ENCODE measurements at places on chromosomes 5 and 9. TPM values are rescaled to one million over a fixed set of nuclear protein-coding genes. Genes with fewer than 3 reads are reported as not detected.

FGD3 gene
- total RNA-seq, result not detected

GABRA1 gene
- total RNA-seq, result not detected

SPINK4 gene
- not detected for total RNA-seq

TSSK1B gene
- total RNA-seq, result 0.50 TPM

FOXI1 gene
- not detected for total RNA-seq

NIPAL4 gene
- total RNA-seq, result 0.17 TPM

SMIM3 gene
- 34.9 TPM for total RNA-seq

DMGDH gene
- total RNA-seq, result 7.7 TPM

SLC34A3 gene
- not detected for total RNA-seq

TRIP13 gene
- total RNA-seq, result 2.1 TPM

PCDH12 gene
- under 0.01 TPM for total RNA-seq

IL9 gene
- total RNA-seq, result not detected

SV2C gene
- total RNA-seq, result not detected

NR6A1 gene
- 0.26 TPM for total RNA-seq

DAPK1 gene
- total RNA-seq, result 18.5 TPM

STPG3 gene
- not detected for total RNA-seq

RUSC2 gene
- total RNA-seq, result 10.0 TPM

CCNI2 gene
- total RNA-seq, result under 0.01 TPM

PCDHB15 gene
- total RNA-seq, result 1.8 TPM

All from fibroblast of lung (primary cell).